Endothelial cell of coronary artery (primary cell): ENCODE measurements at places on chromosomes 5 and 9. TPM values are rescaled to one million over a fixed set of nuclear protein-coding genes. Genes with fewer than 3 reads are reported as not detected.

TIMD4 gene
- not detected in 2 replicates for total RNA-seq

SUSD3 gene
- total RNA-seq: 0.09 and 0.19 TPM in 2 replicates

FREM1 gene
- total RNA-seq: 0.09 and 0.18 TPM in 2 replicates

PDLIM4 gene
- 50.3 and 63.1 TPM in 2 replicates for total RNA-seq

SUSD1 gene
- total RNA-seq: 22.9 and 32.1 TPM in 2 replicates

EXD3 gene
- 11.7 and 19.9 TPM in 2 replicates for total RNA-seq

QRFP gene
- total RNA-seq: not detected in 2 replicates

IDNK gene
- total RNA-seq: 2.9 and 4.8 TPM in 2 replicates

PLPPR1 gene
- 0.09 and 3.8 TPM in 2 replicates for total RNA-seq

DENND1A gene
- total RNA-seq: 8.7 and 10.2 TPM in 2 replicates

HMCN2 gene
- total RNA-seq: under 0.01 and 0.28 TPM in 2 replicates

CCL21 gene
- total RNA-seq: not detected in 2 replicates

MORN5 gene
- not detected in 2 replicates for total RNA-seq

GHR gene
- total RNA-seq: 0.66 and 0.99 TPM in 2 replicates

SPOCK1 gene
- total RNA-seq: 198 and 423 TPM in 2 replicates

NMUR2 gene
- not detected in 2 replicates for total RNA-seq

AKNA gene
- 3.8 and 5.6 TPM in 2 replicates for total RNA-seq

TAF7 gene
- 71.7 and 90.4 TPM in 2 replicates for total RNA-seq

GLDC gene
- total RNA-seq: 1.1 and 1.8 TPM in 2 replicates

SPAG8 gene
- 0.19 and 0.27 TPM in 2 replicates for total RNA-seq

PCDHA8 gene
- 0.09 and 0.19 TPM in 2 replicates for total RNA-seq

DBH gene
- not detected in 2 replicates for total RNA-seq

FRMD3 gene
- 2.3 and 14.8 TPM in 2 replicates for total RNA-seq
